ENCODE measurements at places on chromosomes 7 and 10.

DNA sequence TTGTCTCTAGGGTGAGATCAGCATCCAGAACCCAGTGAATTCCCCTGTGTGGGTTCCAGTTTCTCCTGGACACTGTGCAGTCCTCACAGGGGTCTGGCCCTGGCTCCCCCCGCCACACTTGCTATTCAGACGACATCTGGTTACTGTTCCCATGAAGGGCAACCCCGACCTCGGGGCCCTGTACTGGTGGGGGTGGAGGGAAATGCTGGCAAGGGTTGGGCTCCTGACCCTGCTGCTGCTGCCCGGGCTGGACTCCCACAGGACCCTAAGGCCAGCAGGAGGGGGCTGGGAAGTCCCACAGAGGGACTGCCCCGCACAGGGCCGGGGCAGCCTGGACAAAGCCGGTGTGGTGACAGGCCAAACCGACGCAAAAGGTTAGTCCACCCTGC, 768 bp upstream of the CPA1 start:
- no peak for DNase-seq

DNA sequence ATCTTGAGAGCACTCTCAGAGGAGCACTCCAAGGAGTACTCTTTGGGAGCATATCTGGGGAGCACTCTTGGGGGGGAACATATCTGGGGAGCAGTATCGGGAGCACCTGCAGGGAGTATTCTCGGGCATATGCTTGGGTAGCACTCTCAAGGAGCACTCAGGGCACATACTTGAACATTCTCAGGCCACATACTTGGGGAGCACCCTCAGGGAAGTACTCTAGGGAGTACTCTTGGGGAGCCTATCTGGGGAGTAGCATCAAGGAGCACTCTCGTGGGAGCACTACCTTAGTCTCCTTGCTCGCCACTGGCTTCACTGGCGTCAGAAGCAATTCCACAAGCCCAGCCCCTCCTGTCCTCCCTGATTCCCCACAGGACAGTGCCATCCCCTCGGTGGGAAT, 31.5 kb upstream of the TNRC18 start:
- no peak for DNase-seq

DNA sequence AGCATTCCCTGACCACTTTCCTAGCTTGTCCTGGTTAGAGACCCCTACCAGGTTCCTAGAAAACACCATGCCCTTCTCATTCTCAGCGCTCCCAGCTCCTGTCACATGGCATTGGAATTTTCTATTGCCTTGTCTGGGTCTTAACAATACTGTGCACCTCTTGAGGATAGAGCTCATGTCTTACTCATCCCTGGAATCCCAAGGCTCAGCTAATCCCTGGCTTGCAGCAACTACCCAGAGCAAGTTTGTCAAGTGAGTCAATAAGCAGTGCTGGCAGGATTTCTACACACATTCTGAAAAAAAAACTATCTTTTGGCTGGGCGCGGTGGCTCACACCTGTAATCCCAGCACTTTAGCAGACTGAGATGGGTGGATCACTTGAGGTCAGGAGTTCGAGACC, 11.7 kb upstream of the PRDX3 start:
- no peak for DNase-seq

DNA sequence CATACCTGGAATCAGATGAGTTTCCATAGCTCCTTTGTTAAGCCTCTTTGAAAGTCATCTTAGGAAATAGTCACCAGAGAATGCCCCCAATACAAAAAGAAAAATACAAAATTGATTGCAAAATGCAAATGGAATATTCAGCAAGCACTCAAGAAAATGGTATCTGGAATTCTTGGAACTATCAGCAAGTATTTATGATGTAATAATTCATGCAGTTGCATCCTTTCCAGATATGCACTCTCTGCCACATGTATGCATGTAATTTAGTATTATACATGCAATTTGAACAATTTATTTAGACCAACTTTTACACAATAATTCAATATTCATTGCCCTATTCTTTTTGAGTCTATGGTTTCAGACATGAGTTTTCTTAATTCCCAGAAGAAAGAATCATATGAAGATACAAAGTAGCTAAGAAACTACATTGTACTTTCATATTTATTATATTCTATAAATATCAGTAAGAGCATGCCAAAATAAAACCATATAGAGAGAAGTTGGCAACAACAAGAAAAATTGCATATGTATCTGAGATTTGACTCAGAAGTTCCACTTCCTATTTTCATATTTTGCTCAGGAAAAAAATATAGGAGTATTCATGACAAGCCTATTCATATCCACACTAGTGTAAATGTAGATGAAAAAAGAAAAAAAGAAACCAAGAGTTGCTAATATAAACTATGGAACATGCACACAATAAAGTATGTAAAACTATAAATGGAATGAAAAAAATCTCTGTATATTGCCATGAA, 338.5 kb downstream of the SEMA3D start:
- no peak for DNase-seq

DNA sequence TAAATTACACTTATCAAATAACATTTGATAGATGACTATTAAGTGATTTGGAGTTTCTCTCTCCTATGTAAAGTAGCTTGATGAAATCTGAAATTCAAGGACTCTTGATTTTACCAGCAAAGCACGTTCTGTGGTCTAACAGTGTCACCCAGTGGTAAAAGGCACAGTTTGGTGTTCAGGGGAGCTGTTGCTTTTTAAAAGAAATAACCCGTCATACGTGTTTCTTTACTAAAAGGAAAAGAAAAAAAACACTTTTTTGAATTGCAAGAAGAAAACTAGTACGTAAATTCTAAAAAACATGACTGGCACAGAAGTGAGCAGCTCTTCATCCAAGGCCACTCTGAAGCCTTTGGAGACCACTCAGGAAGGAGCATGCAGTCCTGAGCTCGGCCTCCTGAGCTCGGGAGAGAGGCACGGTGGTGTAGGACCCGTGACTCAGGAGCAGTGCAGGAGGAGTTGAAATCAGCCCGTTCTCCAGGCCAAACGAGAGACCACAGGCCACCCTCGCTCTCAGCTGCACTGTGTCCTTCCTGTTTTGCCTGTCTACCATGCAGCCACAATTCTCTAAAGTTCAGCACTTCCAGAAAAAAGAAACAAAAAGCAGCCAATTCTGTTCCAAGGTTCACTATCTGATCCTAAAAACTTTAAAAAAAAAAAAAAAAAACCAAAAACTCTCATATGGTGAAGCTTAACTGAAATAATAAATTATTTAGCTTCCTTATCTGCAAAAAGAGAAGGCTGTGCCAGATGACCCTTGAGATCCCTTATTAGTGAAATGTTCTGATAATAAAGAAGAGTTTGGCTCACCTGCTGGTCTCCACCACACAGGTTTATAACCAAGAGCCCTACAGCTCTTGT, 212.6 kb upstream of the FRMD4A start:
- no peak for DNase-seq

GRCh38 chr7:140512317-140513000, 33.2 kb upstream of the MKRN1 start:
- DNase-seq: no peak

GRCh38 chr10:78727728-78728127, 341.0 kb upstream of the ZMIZ1 start:
- no peak for DNase-seq

DNA sequence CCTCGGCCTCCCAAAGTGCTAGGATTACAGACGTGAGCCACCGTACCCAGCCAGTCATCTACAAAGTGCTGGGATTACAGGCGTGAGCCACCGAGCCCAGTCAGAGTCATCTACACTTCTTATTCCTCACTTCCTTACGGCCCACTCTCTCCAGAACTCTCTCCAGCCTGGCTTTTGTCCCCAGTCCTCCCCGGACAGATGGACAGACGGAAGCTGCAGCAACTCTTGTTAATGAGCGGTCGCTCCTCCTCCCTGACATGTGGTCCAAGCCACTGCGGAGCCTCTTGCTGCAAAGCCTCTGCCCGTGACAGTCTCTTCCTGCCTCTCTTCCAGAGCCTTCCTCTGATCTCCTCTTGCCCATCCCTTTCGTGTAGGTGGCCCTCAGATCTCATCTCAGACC, 45.9 kb downstream of the TMEM270 start:
- DNase-seq: no peak

Data from activated CD4-positive, CD25-positive, alpha-beta regulatory T cell treated with anti-CD3 and anti-CD28 coated beads, Interleukin-2, amount 50 U/mL, for 16 hours (primary cell).